Hematopoietic multipotent progenitor cell (in vitro differentiated cells): ENCODE measurements at places on chromosomes 6 and 20. TPM values are rescaled to one million over a fixed set of nuclear protein-coding genes. Genes with fewer than 3 reads are reported as not detected.
A peak's percentile ranks its signal among the peaks of the same experiment; 100 is the strongest.

The CBLN4 gene
- total RNA-seq, result under 0.01 TPM

The NDUFAF4 gene
- 3.0 TPM for total RNA-seq

- no peak for DNase-seq
Measured at GRCh38 chr6:65760285-65760684, 53.3 kb upstream of the EYS start.

- no peak for DNase-seq
Measured at GRCh38 chr20:23832775-23833513, 6.4 kb upstream of the CST2 start.

GRCh38 chr20:32672982-32673851 lies 524 bp downstream of the C20orf203 start:
- DNase-seq, result peak; percentile 71

GRCh38 chr6:45854149-45854742 lies 161.4 kb downstream of the CLIC5 start:
- DNase-seq, result no peak

DNA sequence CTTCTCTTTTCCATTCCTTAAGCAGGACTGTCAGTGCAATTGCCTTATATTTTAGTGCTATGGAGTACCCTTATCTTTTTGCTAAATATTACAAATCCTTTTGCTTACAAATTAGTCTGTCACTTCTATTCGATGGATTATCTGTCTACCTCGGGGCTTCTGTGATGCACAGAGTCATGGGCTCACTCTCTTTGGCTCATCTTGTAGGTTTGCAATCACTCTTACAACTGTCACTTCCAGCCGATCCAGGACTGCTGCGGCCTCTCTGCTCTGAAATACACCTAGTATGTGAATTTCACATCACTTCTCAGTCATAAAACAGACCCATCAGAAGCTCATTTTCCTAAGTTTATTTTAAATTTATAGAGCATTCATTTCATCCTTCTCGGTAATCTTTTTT lies 293.2 kb upstream of the QKI start:
- no peak for DNase-seq

The CPNE5 gene
- 0.81 TPM for total RNA-seq

DNA sequence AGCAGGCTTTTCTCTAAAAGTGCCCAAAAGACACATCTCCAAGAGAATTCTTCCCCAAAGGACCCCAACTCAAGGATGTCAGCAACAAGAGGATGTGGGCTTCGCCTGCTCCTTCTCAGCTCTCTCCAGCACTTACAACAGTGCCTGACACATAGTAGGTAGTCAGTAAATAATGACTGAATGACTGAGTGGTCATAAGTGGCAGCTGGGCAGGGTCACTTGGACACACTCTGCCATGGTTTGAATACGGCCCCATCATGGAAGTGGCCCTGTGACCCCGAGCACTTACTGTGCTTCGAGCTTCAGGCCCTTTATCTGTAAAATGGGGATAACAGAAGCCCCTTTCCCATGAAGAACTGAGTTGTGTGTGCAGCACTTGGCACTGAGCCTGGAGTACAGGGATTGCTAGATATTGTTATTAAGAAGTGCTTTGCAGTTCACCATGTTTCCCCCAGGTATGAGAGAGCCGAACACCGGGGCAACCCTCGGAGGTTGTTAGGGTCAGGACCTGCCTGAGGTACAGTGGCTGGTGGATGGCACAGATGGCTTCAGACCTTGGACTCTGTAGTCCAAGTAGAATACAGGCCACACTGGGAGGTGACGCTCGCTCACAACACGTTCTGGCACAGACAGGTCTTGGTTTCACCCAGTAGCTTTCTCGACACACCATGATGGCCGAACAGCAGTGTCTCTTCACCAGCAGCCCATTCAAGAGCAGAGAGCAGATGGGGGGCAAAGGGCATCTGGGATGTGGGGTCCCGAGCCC lies 56.0 kb downstream of the NOL4L start:
- no peak for DNase-seq

DNA sequence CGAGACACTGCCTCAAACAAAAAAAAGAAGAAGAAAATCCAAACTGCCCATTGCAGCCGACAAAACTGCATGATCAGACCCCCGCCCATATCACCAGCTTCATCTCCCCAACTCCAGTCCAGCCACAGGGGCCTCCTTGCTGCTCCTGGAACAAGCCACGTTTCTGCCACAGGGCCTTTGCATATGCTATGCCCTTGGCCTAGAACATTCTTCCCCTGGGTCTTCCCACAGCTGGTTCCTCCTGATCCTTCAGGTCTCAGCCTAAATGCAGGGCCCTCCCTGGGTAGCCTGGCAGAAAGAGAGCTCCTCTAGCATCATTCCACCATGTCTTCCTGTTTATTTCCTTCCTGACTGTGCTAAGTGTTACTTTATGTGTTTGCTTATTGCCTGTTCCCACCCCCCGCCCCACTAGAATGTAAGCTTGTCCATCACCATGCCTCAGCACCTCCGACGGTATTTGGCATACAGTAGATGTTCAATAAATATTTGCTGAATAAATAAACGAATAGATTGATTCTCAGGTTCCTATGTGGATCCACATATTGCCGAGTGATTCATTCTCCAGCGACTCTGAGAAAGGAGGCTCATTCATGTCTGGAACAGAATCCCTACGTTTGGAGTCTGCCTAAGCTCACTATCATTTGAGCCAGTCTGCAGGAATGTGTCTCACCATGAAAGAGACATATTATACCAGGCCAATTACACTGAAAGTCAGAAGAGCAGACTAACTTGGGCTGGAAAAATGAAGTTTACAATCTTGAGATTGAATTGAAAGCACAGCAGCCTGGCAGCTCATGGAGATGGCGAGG lies 56.1 kb downstream of the NFATC2 start:
- DNase-seq, result no peak

GRCh38 chr20:53939572-53940359 lies 130.6 kb downstream of the BCAS1 start:
- peak; percentile 91 for DNase-seq

DNA sequence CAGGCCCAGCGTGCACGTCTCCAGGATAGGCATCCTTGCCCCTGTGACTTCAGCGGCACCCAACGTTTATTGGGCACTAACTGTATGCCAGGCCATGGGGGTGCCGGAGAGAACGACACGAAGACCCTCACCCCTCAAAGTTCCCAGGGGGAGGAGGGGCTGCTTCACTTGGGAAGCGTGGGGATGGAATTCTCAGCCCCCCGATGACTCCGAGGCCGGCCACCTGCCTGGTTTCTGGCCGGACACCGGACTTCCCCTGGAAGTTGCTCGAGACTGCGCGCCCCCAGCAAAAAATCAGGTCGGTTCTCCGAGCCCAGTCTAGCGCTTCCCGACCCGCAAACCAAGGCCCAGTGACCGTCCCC lies 275 bp upstream of the MAVS start:
- no peak for DNase-seq

GRCh38 chr6:168091381-168092264 lies 12.6 kb upstream of the FRMD1 start:
- no peak for DNase-seq

The CENPW gene
- total RNA-seq, result 1.1 TPM

- DNase-seq, result no peak
Measured at GRCh38 chr6:116030770-116031169, 29.9 kb downstream of the FRK start.

- no peak for DNase-seq
Measured at GRCh38 chr6:15183979-15184378, 61.9 kb upstream of the JARID2 start.

DNA sequence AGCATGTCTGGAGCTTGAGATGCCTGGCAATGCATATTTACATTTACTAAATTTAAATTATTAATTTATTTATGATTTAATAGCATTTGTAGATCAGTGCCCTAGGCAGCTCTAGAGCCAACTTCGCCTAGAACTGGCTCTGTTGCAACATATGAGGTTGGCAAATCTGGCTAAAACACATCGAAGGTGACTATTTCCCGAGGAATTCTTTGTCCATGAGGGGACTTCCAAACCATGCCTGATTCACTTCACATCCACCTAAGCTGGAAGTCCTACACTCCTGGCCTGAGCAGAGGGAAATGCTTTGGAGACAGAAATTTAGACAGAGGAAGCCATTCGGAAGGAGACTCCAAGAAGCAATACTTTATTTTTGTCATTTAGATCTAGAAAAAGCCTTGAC lies 211.0 kb upstream of the ARG1 start:
- no peak for DNase-seq

DNA sequence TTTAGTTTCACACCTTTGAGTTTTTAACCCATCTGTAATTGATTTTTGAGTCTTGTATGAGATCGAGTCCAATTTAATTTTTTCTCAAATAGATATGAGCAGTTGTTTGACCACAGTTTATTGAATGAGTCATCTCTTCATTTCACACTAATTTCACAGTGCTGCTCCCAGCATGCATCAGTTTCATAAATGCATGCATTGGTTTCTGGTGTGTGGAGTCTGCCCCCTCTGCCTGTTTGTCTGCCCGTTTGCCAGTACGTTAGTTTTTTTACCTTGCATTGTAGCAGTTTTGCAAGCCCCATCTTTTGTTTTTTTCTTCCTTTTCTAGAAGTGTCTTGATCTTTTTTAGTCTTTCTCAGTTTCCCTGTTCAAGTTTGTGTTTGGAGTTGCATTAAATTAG lies 11.9 kb downstream of the SLX4IP start:
- no peak for DNase-seq

The DEFB116 gene
- not detected for total RNA-seq

The COX4I2 gene
- not detected for total RNA-seq

The DEFB132 gene
- total RNA-seq, result not detected

DNA sequence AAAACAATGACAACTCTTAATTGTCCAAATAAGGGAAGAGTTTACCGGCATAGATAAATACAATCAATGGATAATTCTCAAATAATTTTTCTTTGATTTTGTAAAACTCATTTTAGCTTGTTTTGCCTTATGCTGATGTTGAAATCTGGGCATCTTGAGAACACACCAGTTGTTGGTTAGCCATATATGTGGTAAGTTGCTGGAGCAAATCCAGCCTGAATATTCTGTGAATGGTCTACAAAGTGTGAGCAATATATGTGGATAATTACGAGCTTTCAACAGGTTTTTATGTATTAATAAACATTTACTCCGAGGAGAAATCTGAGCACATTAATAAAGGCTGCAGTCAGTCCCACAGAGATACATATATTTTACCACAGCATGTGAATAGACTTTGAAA lies 423.6 kb downstream of the BCKDHB start:
- DNase-seq, result no peak

DNA sequence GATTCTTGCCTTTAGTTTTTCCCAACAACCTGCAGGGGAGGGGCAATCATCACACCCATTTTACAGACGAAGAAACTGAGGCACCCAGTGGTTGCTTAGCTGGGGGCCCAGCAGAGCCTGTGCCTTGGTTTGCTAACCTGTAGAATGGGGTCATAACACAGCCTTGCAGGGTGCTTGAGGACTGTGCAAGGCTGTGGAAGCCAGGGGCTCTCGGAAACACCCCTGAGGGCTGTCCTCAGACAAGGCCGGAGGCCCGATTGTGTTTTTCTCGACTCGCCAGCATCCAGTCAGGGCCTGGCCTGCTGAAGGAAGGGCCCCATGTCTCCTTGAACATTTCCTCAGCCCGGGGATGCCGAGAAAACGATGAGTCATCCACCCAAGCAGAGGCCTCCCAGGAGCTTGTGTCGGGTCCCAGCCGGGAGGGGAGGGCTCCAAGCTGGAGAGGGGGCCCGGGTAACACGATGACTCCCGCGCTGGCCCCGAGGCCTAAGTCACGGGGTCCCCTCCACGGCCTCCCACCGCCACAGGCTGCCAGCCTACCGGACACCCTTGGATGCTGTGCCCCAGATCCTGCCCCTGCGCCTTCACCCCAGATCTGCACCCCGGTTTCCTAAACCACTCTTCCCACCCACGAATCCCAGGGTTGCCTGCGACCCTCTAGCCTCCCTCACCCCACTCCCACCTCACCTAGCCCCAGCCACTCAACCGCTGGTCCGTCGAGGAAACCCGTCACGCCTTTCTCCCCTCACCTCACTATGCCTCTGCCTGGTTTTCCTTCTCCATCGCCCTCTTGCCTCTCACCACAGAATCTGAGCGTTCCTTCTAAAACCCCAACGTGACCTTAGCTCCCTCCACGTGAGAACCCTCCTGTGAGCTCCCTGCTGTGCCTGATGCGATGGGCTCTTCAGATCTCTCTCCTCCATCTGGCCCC lies 10.6 kb downstream of the NOL4L start:
- DNase-seq, result peak; percentile 84

GRCh38 chr6:133062077-133062476 lies 179.1 kb upstream of the EYA4 start:
- DNase-seq, result no peak

- DNase-seq, result no peak
Measured at GRCh38 chr20:53738945-53739798, 145.5 kb upstream of the ZNF217 start.

The ID4 gene
- total RNA-seq, result 0.27 TPM

The GPRC6A gene
- total RNA-seq, result not detected

- no peak for DNase-seq
Measured at GRCh38 chr6:147063469-147064031, 140.7 kb upstream of the STXBP5 start.
